Activated naive CD8-positive, alpha-beta T cell treated with anti-CD3 and anti-CD28 coated beads, Interleukin-2, amount 10 ng/mL, durations not matched to agents 7 days and 5 days (primary cell): ENCODE measurements at places on chromosomes 3 and 15. TPM values are rescaled to one million over a fixed set of nuclear protein-coding genes. Genes with fewer than 3 reads are reported as not detected.

GRCh38 chr15:80904998-80905397, 84.6 kb downstream of the MESD start:
- no peak for DNase-seq

GRCh38 chr3:184022323-184022722, 4.6 kb upstream of the ABCC5 start:
- DNase-seq = no peak

GRCh38 chr3:32646761-32647160, 38.2 kb upstream of the CNOT10 start:
- DNase-seq = no peak

- DNase-seq = no peak
Observed at GRCh38 chr3:141646760-141647561, 91.1 kb upstream of the RNF7 start.

Gene ANKRD63
- not detected for total RNA-seq

Gene AHSG
- total RNA-seq = not detected

Gene SACM1L
- 91.6 TPM for total RNA-seq

Gene TMOD2
- total RNA-seq = 14.7 TPM
